ENCODE measurements at places on chromosomes 6 and 20. TPM values are rescaled to one million over a fixed set of nuclear protein-coding genes. Genes with fewer than 3 reads are reported as not detected.

DNA sequence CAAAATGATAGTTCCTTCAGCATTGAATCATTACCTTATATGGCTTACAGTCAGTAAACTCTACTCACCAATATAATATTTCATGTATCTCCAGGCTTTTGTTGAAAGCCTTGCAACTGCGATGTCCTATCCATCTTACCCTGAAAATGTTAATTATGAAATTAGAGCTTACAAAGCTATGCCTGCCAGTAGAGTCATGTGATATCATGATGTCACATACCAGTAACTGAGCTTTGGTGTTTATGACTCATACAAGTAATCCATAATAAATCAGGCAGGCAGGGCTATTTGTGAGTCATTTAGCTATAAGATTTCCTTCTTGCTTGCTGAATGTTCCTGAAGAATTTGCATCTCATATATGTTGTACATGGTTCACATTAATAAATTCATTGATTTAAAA lies 44.9 kb upstream of the FAM83B start:
- no peak for DNase-seq

GRCh38 chr20:63518351-63518861 lies 2.2 kb upstream of the PPDPF start:
- peak; percentile 52 for DNase-seq

DNA sequence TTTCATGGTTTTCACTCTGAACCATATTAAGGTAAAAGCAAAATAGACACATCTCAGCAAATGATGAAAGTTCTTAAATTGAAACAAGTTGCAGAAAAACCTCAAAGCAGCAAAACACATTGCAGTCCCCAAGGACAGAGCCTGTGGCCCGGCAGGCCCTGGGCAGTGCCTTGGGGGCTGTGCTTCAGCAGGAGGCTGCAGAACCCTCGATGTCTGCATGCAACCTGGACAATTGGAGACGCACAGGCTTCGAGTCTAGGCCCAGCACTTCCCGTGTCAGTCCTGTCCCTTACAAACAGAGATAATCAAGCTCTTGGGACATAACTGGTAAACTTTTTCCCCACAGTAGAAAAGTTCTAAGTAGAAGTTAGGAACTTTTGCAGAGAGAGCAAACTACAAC lies 9.2 kb downstream of the PYGB start:
- DNase-seq: peak; percentile 12

DNA sequence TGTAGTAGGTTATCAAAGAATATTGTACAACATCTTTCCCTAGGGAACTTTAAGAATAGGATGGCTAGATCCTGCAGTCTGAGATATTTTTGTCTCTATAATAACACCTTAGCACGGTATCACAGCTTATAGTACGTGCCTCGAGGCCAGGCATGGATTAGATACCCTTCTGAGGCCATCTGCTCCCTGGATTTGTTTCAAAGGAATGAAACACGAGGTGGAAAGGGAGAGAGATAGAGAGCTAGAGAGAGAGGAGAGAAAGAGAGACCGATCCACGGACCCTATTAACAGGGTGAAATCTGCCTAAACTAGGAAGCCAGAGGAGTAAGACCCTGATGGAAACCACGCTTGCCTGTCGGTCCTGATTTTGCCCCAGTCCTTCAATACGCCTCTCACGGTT lies 92.5 kb downstream of the CD83 start:
- no peak for DNase-seq

DNA sequence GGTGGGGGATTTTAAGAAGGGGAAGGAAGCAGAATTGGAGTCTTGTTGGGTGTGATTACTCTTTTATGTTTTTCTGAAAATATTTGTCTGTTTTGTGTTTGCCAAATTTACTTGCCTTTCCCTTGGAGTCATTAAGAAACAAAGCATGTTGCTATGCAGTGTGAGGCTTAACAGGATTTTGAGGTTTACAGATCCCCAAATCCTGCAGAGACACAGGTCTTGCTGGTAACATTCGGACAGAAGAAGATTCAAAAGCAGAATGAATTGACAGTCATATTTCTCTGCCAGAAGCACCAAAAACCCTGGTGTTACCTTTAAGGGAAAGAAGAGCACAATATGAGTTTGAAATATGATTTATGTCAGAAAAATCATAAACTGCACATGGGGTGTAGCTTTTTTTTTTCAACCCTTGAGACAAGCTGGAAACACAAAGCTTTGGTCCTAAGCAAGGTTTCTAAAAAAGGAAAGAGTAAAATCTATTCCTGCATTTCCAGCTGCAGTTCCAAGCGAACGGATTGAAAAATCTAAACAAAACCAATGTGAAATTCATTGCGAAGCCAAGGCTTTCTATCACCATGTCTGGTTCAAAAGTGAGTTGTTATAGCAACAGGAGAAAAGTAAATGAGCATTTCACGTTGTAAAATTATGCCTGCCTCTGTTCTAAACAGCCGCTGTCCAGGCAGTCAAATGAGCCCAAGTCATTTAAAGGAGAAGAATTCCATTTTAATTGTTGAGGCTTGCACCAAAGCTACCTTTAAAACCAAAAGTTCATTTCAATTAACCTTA lies 358.9 kb upstream of the SASH1 start:
- no peak for DNase-seq

DNA sequence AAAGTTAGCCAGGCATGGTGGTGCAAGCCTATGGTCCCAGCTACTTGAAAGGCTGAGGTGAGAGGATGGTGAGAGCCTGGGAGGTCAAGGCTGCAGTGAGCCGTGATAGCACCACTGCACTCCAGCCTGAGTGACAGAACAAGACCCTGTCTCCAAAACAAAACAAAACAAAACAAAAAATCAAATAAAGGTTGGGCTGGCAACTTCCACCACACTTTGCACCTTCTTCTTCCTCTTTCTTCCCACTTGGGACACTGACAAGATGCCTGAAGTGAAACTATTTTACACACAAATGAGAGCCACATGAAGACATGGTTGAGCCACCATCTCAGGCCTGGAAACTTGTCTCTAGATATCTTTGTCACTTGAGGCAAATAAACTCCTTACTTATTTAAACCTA lies 53.8 kb upstream of the CCDC28A start:
- DNase-seq: no peak

GRCh38 chr20:58751979-58752378 lies 59.4 kb downstream of the NPEPL1 start:
- no peak for DNase-seq

GRCh38 chr6:13733178-13733887 lies 21.7 kb upstream of the RANBP9 start:
- DNase-seq: no peak

DNA sequence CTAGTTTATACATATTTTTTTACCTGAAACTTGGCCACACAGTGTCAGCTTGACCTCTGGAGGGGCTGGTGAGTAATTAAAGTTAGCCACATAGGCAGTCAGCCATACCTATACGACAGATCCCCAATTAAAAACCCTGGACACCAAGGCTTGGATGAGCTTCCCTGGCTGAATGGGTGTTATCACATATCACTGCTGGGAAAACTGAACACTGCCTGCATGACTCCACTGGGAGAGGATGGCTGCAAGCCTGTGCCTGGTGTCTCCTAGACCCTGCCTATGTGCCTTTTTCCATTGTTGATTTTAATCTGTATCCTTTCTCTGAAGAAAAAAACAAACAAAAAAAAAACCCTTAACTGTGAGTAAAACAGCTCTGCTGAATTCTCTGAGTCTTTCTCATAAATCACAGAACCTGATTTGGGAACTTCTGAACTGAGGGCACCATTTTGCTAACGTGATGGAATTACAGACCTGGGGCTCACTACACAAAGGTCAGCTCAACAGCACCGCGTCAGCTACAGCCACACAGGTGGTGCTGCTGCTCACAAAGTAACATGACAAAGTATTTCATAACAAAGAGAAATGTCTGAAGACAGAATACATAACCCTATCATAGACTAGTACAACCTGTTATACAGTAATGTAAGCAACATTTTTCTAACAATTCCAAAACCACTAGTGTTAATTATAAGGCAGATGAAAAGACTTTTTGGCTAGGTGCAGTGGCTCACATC lies 97.0 kb downstream of the SLC23A2 start:
- no peak for DNase-seq

GRCh38 chr6:44276667-44277640 lies 6.7 kb downstream of the TMEM151B start:
- no peak for DNase-seq

- DNase-seq: no peak
These were observed 2.6 kb downstream of the TRERF1 start for GRCh38 chr6:42448927-42449659.

GRCh38 chr6:137390334-137390733 lies 103.9 kb downstream of the OLIG3 start:
- DNase-seq: no peak

GRCh38 chr6:15363164-15363522 lies 117.3 kb downstream of the JARID2 start:
- no peak for DNase-seq

- no peak for DNase-seq
These were observed 134.0 kb upstream of the RREB1 start for GRCh38 chr6:6973721-6974120.

DNA sequence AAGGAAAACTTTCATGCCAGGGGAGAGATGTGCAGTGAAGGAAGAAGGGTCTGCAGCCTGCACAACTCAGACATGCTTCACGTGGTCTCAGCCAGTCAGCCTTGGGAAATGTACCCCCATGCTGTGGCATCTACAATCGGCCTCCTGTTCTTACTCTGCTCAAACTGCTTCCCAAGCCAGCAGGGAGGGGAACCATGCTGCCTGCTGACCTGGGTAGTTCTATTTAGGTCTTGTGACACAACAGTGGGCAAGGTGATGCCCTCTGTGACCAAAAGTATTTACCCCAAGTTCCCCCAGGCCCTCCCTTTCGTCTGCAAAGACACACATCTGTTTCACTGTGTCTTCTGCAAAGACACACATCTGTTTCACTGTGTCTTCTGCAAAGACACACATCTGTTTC lies 106.9 kb downstream of the SLC23A2 start:
- DNase-seq: no peak

GRCh38 chr6:125356884-125357283 lies 55.1 kb upstream of the HDDC2 start:
- peak; percentile 36 for DNase-seq

DNA sequence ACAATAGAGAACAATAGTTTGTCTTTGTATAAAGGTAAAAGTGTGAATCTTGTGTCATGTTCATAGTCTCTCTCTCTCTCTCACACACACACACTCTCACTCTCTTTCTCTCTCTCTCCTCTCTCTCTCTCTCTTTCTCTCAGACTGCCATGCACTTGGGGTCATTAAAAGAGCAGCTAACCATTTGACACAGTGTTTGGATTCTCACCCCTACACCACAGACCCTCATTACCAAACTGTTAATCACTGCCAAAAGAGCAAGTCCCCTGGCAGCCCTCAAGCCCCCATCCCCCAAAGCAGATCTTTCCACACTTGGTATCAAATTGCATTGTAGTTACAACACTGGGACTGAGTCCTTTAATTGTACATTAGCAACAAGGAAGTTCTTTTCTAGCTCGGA lies 305.8 kb upstream of the RSPO3 start:
- no peak for DNase-seq

GRCh38 chr6:144898741-144899140 lies 613.6 kb downstream of the UTRN start:
- no peak for DNase-seq

GRCh38 chr6:26195376-26195923 lies 108.2 kb downstream of the HFE start:
- peak; percentile 86 for DNase-seq

DNA sequence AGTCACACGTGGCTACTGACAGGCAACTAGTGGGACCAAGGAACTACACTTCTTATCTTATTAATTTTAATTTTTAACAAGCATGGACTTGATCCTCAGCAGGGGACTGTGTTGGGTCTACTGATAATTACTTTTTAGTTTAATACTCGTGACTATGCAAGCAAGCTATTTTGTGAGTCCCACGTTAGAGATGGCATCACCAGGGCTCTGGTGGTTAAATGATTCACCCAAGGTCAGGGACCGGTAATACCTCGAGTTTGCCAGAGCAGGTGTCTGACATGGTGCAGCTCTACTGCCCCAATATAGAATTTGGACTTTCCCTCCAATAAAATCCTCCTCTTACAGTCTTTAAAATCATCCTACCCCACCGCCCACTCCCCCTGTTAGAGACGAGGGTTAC lies 98.6 kb upstream of the RIN2 start:
- no peak for DNase-seq

GRCh38 chr6:166450167-166450873 lies 67.6 kb upstream of the MPC1 start:
- DNase-seq: no peak

DNA sequence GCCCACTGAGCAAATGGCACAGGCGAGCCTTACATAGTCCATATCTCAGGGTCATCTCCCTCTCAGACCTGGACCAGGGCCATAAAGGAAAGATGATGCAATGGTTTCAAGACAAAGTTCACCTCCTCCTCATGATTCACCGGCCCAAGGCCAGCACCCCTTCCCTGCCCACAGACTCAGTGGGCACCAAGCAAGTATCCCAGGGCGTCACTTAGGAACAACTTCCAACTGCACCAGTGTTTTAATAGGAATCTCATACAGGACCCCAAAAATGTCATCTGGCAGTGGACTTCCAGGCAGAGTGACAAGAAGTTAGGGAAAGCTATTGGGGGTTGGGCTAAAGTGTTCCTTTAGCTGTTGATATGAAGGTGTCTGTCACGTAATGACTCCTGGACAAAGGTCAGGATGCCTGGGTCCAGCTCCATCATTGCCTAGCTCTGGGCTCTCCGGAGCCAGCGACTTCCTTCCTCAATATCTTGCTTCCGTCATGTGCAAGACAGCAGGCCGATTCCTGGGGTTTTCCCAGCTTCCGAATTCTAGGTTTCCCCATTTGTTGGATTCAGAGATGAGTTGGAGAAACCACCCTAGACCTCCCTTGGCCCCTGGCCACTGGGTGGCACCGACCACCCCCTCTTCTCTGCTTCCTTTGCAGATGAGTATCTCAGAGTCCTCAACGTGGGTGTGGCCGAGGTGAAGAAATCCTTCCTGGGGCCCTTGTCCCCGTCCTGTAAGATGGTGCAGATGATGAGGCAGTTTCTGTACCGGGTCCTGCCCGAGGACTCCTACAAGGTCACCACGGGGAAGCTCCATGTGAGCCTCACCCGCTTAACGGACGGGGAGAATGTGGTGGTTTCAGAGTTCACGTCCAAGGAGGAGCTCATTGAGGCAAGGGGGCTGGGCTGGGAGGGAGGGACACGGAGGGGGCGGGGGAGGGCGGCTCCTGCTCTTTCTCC lies 21.1 kb downstream of the PNPLA1 start:
- DNase-seq: no peak

- DNase-seq: no peak
These were observed 49.7 kb upstream of the FUCA2 start for GRCh38 chr6:143561105-143561704.

- DNase-seq: no peak
These were observed 791.0 kb upstream of the HS3ST5 start for GRCh38 chr6:115133790-115134189.

The HLA-DRB5 gene
- total RNA-seq: 3.3 TPM

The BPIFA1 gene
- not detected for total RNA-seq

The RIPPLY2 gene
- total RNA-seq: 0.90 TPM

The TMEM244 gene
- total RNA-seq: not detected

The SLC17A3 gene
- not detected for total RNA-seq

The OOEP gene
- total RNA-seq: not detected

The OLIG3 gene
- total RNA-seq: 0.22 TPM

The MROH8 gene
- 0.79 TPM for total RNA-seq

The LY6G6F gene
- total RNA-seq: not detected

The CST7 gene
- total RNA-seq: not detected

The HMGCLL1 gene
- total RNA-seq: 0.24 TPM

Measured in H9 (cell line).